Stimulated activated CD4-positive, alpha-beta T cell treated with anti-CD3 and anti-CD28 coated beads, Interleukin-1b, Interleukin-23, amount 100 ng/mL, for 4 hours (primary cell): ENCODE measurements at places on chromosomes 2 and 18.

GRCh38 chr18:8217051-8217564 lies 392.1 kb upstream of the RAB12 start:
- no peak for DNase-seq

GRCh38 chr2:181239201-181239799 lies 217.9 kb upstream of the ITGA4 start:
- no peak for DNase-seq

GRCh38 chr2:232697807-232698110 lies 628 bp downstream of the GIGYF2 start:
- no peak for DNase-seq

DNA sequence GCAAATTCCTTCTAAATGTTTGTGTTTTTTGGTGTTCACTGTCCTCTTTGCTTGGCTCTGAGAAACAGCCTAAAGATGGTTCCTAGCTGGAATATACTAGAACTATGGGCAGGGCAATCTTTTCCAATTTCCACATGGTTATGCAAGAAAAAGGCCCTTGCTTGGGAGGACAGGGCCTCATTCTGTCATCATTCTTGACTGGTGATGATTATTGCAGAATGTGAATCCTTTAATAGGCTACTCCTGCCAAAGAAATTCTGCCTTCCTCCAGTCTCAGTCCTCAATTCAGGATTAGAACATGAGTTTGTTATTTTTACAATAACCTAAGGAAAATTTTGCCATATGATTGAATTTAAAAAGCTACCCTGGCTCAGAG lies 218.7 kb downstream of the HNMT start:
- no peak for DNase-seq

DNA sequence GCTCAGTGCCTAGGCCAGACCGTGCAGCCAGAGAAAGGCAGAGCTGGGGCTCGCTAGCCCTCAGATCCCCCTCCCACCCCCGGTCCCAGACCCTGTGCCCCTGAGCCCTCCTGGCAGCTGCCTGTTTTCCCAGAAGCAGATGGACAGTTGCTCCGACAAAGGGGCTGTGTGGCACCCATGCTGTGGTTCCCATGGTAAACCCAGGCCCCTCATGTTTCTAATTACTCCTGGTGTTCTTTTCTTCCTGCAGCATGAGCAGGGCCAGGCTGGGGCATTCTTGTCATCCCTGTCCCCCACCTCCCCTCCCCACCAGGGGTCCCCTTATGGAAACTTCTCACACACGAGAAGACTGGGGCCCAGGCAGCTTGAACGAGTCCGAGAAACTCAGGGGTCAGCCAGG lies 269.6 kb downstream of the HAUS1 start:
- DNase-seq: no peak

DNA sequence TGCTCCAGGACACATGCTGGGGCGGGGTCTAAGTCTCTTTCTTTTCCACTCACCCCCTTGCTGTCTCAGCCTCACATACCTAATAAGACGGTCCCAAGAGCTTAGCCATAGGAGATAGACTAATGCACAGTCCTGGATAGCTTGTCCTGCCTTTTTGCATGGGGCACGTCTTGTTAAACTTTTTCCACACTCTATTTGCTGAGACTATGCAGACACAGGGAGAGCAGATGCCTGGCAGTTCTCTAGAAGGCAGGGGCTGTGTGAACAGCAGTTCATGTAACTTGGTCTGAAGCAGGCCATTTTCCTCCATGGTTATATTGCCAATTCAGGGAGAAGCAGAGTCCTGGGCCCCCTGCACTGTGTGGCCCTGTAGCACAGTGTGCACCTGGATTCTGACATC lies 142.1 kb downstream of the SEPTIN10 start:
- DNase-seq: no peak

GRCh38 chr2:239583171-239583878 lies 182.5 kb upstream of the HDAC4 start:
- DNase-seq: no peak

GRCh38 chr18:49572611-49573345 lies 10.9 kb downstream of the LIPG start:
- no peak for DNase-seq

GRCh38 chr2:52558265-52558664 lies 1209.3 kb upstream of the CHAC2 start:
- DNase-seq: no peak

GRCh38 chr2:66478731-66479316 lies 43.9 kb downstream of the MEIS1 start:
- DNase-seq: no peak

GRCh38 chr18:5710235-5710634 lies 166.4 kb upstream of the EPB41L3 start:
- no peak for DNase-seq

- no peak for DNase-seq
These were observed 87.5 kb upstream of the COPS8 start for GRCh38 chr2:236998236-236998635.

DNA sequence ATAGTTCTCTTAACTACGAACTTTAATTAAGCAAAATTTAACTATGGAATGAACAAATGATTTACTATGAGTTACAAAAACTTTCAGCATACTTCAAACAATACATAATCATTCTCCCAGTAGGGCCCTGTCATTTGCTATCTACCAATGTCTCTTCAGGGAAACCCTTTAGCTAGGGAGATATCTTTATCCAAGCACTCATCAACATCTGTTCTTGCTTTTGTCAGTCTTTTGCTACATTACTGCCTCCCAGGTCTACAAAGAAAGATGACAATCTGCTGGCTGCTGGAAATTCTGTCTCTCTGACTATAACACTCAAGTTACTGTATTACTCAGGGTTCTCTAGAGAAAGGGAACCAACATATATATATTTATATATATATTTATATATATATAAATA lies 1626.3 kb upstream of the CELF4 start:
- no peak for DNase-seq

GRCh38 chr2:65727381-65727780 lies 295.0 kb upstream of the SPRED2 start:
- no peak for DNase-seq

DNA sequence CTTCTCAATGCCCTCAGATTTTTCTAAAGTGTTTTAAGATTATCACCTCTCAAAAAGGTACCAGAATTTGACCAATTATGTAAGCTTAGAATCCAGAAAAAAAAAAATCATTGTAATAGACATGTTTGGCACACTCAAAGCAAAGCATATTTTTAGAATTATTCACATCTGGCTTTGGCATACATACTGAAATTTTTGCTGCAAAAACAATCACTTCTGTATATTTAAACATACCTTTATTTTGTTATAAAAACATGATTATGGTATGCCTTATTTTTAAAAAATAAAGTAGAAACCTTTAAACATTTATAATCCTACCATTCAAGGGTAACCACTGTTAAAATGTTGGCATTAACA lies 143.3 kb downstream of the ESCO1 start:
- no peak for DNase-seq

DNA sequence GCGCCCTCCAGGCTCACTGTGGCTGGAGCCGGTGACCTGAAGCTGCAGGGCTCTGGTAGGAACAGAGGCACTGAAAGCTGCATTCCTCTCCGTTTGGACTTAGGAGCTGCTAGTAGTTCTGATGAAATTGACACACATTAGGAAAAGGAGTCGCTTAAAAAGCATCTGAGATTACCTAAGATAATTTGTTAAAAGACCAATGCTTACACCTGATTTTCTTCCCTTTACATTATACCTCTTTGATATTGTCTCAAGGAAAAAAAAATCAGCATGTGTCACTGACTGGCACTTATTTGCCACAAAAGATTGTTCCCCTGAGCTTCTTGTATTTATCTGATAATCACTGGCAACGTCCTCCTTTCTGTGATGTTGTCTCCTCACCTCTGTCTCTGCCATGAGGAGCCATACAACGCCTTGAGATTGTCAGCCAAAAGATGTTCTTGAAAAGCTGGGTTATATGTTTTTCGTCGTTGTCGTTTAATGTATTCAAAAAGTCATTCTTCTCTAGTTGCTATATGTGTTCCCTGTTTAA lies 618 bp upstream of the CHN1 start:
- DNase-seq: no peak

DNA sequence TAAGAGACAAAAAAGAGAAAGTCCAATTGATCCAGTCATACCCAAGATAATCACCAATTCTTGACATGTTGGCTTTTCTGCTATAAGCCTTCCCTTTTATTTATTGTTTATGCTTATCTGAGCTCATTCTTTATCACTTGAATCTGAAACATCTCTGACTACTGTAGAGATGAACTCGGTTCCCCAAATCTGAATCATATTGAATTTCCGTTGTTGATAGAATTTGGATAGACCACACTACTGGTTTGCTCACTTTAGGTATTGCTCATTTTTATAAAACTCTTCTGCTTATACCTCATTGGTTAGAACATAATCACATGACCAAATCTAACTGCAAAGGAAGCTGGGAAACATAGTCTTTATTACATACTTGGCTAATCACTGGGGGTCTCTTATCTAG lies 236.9 kb downstream of the TRIB2 start:
- no peak for DNase-seq

DNA sequence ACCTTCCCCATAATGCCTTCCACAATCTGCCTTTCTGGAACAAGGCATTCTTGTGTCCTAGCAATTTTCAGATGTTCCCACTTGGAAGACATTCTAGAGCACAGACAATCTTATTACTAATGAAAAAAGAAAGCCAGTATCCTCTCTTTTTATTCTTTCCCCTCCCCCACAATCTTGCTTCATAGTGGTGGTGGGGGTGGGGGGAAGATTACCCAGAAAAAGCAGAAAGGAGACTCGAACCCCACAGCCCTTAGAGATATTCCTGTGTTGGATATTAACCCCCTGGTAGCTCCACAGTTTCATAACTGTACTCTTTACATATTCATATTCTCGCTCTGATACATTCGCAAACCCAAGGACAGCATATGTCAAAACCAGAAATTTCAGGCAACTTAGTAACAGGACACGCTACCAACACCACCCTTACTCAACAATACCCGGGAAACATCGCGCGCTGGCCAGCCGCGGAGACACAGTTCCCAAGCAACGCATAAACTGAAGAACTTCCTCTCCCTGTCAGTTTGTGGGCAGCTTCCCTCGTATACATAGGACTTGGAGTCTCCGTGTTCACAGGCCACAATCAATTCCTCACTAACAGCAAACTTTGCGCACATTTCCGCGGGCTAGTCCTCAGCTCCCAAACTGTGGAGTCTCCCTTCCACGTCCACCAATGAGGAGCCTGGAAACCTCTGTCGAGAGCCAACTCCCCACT lies 793 bp downstream of the NR4A2 start:
- no peak for DNase-seq

DNA sequence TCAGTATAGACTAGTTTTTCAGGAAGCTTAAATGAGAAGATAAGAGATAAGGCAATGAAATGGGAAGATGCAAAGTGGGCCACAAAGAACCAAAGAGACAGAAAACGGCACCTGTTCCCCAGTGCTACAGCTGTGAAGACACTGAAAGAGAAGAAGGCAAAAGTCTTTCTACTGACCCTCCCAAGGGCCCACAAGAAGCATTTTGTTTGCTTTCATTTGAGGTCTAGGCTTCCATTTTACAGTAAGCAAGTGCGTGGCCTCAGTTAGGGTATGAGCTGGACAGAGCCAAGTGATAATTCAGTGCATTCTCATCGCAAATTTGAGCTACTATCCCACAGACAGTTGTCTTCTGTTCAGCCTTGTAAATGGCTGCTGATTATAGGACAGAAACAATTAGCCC lies 53.4 kb upstream of the STK17B start:
- no peak for DNase-seq

- DNase-seq: peak; percentile 28
These were observed 83.7 kb downstream of the LPIN1 start for GRCh38 chr2:11829947-11830707.

GRCh38 chr18:70422391-70422965 lies 133.6 kb downstream of the SOCS6 start:
- DNase-seq: no peak

DNA sequence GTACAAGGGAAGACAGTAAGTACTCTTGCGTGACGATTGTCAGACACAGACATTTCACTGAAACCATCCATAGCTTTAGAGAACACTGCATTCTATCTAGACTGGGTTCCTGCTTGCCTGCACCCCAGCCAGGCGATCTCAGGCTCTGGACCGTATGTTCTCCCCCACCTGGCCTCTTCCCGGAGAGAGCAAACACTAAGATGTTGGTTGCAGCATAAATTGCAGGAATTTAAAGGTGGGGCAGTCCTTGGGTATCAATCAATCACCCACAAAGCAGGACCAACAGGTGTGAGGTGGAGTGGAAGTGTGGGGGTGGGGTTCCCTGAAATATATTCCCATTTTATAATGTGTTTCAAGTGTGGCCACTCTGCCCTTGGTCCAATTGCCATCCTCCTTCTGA lies 103.6 kb upstream of the TGFA start:
- no peak for DNase-seq

- DNase-seq: no peak
These were observed 146.1 kb downstream of the NCK2 start for GRCh38 chr2:105890856-105891255.

DNA sequence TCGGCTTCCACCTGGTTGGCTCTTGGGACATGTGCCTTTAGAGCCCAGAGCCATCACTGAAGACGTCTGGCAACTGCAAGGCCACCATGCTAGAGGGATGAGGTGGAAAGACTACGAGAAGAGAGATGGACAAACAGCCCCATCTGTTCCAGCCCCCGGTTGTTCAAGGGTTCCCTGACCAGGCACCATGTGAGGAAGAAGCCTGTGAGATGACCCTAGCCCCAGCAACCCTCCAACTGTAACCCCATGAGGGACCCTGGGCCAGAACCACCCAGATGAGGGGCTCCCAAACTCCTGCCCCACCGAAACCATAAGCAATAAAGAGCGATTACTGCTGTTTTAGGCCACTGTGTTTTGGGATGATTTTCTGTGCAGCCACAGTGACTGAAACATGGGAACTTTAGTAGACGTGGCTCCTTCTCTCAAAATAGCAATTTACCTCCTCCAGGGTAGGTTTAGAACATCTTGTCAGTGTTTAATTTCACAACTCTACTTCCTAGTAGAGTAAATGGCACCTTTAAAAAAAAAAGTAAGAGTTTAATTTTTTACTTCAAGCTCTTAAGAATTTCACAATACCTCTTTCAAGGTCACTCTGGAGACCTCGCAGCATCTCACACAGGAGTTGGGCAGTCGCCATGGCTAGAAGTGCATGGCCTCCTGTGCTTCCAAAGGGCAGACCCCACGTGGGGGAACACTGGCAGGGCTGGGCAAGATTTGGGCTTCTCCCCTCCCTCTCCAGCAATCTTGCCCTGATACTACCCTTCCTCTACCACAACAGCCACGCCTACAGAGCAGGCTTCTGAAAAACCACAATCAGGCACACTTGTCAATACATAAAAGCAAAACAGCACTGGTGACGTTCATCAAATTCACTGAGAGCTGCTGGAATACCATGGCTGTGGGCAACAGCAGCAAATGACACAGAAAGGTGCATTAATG lies 48.8 kb downstream of the TMEM163 start:
- no peak for DNase-seq

GRCh38 chr18:51169731-51170130 lies 27.8 kb downstream of the MEX3C start:
- no peak for DNase-seq

DNA sequence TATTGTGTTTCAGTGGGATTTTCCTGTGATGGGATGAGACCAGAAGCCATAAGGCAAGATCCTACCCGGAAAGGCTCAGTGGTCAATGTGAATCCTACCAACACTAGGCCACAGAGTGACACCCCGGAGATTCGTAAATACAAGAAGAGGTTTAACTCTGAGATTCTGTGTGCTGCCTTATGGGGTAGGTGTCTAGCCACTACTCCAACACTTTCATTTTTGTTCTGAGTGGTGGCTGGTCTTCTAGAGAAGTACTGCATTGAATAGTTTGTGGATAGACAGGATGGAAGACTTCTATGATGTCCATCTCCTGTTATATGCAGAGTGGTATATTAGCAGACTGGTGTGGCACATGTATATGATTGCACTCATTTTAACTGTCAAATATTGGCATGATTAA lies 117.7 kb upstream of the IL1R2 start:
- DNase-seq: no peak

GRCh38 chr18:1846640-1847039 lies 724.7 kb downstream of the METTL4 start:
- no peak for DNase-seq
